Cortex of kidney (tissue), 1 donor: ENCODE measurements at places on chromosomes 3 and 15.

DNA sequence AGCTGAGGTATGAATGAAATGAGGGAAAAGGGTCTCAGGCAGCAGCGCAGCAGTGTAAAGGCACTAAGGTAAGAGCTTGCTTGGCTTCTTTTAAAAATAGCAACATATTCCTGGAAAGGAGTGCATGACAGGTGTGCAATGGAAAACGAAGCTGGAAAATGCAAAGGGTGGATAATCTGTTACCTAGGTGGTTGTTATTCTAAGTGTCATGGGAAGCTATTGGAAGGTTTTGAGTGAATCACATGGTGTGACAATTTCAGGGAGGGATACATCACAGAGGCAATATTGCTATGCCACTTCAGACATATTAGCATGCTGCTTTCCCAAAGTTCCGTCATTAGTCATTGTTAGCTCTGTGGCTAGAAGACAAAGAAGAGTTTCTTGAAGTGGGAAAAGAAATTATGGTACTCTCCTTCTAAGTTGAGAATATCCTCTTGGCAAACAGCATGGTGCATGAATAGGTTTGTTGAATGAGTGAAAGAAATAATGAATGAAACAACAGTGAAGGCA lies 28.7 kb upstream of the TMEM45A start:
- no peak for DNase-seq

DNA sequence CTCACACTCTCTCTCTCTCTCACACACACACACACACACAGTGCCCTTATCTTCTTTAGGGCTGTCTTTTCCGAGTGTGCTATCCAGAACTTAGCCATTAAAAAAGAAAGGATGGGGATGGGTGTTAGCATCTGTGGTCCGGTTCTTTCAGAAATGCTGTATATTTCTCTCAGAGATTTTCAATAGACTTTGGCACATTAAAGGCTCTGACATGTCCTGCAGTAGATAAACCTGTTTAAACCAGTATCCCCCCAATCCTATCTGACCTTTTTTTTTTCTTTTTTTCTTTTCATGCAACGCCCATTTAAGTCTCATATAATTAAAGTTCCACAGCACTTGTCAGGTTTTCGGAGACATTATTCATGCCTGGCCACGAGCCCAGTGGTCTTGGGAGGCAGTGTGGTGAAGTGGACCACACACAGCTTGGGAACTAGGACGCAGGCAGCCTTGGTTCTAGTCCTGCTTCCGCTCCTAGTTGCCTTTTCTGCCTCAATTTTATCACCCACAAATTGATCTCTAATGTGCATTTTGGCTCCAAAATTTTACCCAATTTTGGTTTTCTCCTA lies 13.3 kb downstream of the CAV3 start:
- DNase-seq, result no peak

DNA sequence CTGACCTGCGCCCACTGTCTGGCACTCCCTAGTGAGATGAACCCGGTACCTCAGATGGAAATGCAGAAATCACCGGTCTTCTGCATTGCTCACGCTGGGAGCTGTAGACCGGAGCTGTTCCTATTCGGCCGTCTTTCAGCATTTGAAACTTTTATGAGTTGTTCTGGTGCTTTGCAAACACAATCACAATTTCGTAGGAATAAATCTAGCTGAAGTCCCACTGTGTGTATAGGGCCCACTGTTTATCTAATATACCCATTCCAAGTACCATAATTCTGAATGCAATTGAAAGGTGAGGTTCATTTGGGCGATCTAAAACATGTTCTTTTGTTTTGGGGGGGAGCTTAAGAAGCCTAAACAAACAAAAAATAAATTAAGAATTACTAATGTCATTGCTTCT lies 572.1 kb downstream of the FGF12 start:
- no peak for DNase-seq

DNA sequence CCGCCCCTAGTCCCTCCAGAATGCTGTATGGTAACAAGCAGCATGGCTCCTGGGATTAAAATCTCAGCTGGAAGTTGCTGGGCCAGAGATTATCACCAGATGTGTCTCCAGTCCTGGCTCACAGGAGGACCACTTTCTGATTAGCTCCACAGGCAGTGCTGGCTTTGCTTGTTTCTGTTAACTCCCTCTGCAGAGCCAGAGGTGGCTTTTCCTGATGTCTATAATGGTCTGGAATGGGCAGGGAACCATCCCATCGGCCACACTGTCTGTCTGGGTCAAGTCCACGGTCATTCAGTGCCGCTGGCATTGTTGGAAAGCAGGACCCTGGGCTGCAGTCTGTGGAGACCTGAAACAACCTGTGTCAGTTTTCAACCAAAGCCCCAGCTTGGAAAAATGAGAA lies 119.6 kb upstream of the CTDSPL start:
- no peak for DNase-seq

DNA sequence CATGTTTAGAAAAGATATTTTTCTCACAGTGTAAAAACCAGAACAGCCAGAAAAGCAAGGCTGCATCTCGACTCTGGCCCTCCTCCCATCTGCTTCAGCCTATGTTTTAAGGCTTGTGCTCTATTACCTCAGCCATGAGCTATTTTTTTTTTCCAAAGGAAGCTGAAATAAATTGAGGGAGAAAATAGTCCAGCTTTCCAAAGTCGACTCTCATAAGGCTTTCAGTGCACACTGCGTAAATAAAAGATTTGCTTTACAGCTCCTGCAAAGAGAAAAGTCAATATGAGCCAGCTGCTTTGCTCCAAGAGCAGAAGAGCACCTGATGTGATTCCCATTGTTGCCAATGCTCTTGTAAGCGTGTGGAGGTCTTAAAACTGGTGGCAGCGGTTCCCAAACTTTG lies 26.7 kb downstream of the SCG3 start:
- no peak for DNase-seq

GRCh38 chr3:160448845-160449635 lies 546 bp downstream of the TRIM59 start:
- DNase-seq, result no peak

DNA sequence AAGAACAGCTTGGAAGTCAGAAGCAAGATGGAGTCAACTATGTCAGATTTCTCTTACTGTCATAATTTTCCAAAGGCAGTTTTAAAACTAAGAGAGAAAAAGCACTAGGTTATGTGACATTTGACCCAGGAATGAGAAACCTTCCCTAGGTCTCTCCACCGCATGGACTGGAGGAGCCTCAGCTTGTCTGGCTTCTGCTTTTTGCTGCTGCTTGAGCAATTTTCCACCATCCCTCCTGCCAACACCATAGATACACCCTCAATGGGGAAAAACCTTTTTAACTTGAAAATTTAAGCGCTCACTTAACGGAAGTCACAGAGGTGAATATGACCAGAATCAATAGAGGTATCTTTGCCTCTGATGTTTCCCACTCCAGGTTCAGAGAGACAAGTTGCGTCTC lies 17.8 kb upstream of the IREB2 start:
- no peak for DNase-seq

- no peak for DNase-seq
These were observed 78.6 kb upstream of the TSEN2 start for GRCh38 chr3:12405432-12406272.

DNA sequence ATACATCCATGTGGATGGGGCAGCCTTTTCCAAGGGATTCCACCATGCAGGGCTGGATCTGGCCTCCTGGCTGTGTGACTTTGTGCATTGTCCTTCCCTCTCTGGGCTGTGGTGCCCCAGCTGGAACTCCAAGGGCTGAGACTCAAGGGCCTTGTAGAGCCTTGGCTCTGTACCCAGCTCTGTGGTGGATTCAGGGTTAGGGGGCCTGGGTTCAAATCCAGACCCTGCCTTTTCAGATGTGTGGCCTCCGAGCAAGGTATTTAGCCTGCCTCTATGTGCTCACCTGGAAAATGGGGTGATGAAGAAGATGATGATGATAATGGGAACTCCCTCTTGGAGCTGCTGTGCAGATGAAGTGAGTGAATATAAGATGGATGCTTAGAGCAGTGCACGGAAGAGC lies 161.9 kb downstream of the WNT7A start:
- no peak for DNase-seq

DNA sequence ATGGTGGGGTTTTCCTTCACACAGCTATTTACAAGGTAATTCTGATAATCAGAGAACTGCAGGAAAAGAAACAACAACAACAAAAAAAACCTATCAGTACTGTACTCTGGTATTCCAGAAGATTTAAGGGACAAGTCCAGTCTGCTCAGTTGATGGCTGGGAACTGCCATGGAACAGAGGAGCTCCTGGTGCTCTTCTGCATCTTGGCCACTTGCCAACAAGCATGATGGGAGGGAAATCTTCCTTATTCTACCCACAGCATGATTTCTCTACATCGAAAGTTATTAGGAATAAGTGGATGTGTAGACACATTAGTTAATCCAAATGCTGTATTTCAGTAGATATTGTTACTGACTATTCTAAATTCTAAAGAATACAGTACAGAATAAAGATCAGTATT lies 51.7 kb downstream of the RASGRP1 start:
- no peak for DNase-seq
